Stimulated activated CD4-positive, alpha-beta T cell treated with anti-CD3 and anti-CD28 coated beads, Interleukin-1b, Interleukin-23, amount 100 ng/mL, for 1 hour (primary cell): ENCODE measurements at places on chromosomes 3 and 15.

DNA sequence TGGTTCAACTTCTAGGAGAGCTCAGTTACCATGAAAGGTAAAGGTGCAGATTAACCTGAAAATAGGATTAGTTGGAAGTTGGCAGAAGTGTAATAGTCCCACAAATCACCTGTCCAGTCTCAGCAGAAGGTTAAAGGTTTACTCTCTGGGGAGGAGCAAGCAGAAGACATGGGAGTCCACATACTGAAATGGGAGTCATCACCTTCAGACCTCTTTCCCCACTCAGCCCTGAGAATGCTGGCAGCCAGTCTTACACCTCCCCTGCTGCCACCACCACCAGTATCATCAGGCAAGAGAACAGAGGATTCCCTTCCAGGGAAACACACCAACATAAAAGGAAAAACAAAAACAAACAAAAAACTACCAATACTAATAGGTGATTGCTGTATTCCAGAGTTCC is 13.8 kb upstream of the PLA2G4D start:
- DNase-seq: no peak

DNA sequence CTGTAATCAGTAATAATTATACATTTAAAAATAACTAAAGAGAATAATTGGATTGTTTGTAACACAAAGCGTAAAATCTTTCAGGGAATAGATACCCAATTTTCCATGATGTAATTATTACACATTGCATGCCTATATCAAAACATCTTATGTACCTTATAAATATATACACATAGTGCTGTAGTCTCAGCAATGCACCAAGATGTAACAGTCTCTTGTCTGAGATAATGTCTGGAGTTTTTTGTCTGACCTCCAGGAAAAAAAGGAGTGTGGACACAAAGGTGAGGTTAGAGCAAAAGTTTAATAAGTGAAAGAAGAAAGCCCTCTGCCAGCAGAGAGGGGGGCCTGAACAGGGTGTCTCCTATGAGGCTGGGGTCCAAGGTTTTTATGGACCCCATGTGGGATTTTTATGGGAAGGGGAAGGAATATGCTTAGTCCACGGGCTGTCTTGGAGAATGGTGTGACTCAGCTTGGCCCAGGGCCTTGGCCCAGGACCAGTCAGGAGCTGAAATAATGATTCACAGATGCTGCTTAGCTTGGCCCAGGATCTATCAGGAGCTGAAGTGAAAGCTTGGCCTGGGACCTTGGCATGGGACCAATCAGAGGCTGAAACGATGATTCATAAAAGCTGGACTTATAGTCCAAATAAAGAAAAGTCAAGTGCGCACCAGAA is 545.0 kb downstream of the ZPLD1 start:
- DNase-seq: no peak

DNA sequence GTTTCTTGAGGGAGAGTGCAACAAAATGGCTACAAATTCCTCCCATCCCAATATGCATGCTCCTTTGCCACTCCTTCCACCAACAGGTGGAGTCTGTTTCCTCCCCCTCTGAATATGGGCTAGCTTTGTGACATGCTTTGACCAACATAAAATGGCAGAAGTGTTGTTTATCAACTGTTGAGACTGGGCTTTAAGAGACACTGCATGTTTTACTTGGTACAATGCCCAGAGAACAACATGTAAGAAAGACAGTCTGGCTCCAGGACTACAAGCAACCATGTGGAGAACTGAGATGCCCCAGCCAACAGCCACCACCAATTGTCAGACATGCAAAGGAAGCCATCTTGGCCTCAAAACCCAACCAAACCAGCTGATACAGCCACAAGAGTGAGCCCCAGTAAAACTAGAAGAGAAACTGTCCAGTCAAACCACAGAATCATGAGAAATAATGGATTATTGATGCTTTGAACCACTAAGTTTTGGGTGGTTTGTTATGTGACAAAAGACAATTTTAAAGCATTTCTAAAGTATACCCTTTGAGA is 40.5 kb downstream of the NUDT16 start:
- no peak for DNase-seq

DNA sequence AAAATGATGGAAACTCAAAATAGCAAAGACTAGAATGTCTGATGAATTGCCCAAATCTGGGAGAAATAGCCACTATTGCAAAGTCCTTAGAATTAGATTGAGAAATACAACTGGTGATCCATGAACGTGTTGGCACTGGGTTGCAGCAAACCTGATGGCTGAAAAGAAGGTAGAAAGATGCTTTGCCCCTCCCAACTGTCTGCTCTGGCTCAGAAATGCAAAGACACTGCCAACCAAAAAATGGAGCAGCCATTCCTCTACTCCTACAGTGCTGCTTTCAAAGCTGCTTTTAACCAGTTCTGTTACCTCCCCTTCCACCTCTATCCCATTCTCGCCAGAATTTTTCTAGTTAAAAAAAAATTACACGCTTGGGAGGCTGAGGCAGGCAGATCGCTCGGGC is 60.7 kb downstream of the CPA3 start:
- DNase-seq: no peak

GRCh38 chr3:8767667-8768363 is 1.6 kb downstream of the OXTR start:
- no peak for DNase-seq

DNA sequence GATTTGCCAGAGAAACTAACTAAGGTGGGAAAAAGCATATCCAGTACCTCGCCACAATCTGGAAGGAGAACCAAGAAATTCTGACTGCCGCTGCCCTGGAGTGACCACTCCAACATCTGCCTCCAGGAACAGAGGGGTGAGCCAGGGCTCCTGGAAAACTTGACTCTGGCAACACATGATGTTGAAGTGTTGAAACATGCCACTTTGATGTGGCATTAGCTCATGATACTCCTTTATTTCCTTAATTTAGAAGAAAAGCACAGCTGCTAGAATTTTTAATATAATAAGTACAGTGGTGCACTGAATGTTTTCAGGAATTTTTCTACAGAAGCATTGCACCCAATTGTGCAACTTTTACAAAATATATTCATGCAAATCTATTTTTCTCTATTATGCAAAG is 109.9 kb upstream of the BCL6 start:
- DNase-seq: no peak

DNA sequence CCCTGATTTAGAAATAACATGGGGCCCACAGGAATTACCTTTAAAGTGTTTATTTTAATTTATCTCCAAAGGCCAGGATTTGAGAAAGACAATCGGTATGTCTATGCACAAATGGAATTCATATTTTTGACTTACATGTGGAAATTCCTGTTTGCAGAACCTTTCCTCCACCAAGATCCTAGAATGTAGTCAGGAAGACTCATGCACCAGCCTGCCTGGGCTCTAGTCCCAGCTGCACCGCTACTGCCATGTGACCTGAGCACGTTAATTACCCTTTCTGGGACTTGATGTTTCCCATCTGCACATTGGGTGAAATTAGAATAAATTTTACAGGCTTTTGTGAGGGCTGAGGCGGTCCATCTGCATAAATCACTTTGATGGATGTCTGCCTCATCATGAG is 194.2 kb downstream of the ATP10A start:
- no peak for DNase-seq

- no peak for DNase-seq
Observed at GRCh38 chr15:44489464-44489863, 47.5 kb upstream of the EIF3J start.

GRCh38 chr15:63818629-63819028 is 15.1 kb downstream of the HERC1 start:
- no peak for DNase-seq

GRCh38 chr15:68608206-68608843 is 29.5 kb downstream of the CORO2B start:
- DNase-seq: no peak

DNA sequence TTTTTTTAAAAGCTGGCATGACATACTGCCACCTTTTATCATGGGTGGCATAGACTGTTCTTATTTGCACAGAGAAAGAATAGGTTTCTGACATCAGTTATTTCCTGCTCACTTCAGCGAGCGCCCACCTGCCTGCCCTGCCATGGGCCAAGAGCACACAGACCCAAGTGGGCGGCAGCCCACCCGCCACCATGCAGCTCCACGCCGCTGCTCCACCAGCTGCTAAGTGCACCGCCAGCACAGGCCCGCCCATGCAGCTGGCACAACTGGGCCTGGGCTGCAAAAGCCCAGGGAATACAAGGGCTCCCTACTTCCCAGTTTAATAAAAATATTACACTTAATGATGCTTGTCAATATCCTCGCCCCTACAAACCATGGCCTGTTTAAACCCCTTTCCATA is 15.4 kb downstream of the ZNF148 start:
- no peak for DNase-seq

DNA sequence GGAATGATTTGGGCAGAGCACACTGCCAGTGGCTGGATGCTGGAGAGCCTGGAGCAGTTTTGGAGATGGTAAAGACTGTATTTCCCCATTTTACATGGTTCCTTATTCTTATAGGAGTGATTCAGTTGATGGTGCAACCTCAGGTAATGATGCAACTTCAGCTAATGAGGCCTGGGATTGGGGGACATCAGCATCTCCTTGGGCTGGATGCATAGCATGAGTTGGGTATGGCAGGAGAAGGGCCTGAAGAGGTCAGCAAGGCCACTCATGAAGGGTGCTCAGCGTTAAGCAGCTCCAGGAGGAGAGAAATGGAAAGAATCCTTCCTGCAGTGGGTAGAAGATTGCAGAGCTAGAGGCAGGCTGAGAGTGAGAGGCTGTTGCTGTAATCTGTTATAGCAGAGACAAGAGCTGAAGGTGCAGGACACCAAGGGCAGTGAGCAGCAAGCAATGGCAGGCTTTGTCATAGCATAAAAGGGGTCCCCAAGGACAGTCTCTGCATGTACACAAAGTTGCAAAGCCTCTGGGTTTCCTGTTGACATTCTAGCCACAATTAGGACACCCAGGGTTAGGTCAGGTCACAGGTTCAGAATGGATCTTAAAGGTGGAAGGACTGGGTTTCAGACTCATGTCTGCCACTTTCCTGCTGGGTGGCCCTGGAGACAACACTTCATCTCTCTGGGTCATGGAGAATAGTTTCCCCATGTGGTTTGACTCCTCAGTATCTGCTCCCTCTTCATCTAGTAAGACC is 29.5 kb upstream of the SNRK start:
- no peak for DNase-seq

DNA sequence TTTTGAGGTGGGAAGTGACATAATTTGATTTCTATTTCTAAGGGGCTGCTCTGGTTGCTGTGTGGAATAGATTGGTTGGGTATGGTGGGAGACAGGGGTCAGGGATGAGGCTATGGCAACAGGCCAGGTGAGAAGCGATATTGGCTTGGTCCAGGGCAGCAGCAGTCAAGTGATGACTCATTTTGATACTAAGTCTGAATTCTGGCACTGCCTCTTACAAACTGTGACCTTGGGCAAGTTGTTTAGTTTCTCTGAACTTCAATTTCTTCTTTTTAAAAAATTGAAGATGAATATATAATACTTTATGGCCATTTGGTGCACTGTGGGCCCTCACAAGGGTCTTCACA is 40.4 kb upstream of the CLSTN2 start:
- DNase-seq: no peak

- no peak for DNase-seq
Observed at GRCh38 chr3:125054449-125055329, 1.1 kb downstream of the HEG1 start.

DNA sequence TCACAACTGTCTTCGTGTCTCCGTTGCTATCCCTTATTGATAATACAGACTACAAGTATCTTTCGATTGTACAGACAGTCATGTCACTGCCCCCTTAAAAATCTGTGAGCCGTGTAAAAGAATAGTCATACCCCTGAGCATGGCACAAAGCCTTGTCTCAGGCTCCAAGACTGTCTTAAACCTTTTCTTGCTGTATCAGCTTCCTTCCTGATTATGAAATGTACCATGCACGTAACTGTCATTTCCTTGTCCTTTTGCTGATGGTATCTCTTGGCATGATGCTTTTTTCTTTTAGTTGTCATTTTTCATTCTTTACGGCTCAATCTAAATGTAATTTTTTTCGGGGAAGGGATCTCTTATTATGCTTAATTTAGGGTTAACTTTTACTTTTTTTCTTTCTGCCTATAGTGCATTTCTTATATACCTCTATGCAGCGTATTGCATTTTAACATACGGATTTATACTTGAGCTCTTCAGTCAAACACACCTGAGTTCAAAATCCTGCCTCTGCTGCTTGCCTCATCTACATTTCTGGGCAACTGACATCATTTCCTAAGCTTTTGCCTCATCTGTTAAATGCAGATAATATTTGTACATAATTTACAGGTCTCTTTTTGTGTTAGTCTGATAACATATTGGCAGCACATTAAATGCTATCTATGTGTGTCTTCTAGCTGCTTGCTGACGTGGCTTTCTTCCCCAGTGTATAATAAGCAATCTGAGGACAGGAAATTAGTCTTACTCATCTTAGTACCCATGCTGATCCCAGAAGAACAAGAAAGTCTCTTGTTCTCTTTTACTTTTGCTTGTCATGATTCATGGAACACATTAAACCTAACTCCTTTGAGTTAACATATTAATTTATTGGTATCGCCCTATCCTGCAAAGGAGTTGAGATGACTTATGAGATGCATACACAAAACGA is 57.3 kb downstream of the ROBO2 start:
- no peak for DNase-seq

- no peak for DNase-seq
Observed at GRCh38 chr3:59611649-59612443, 562.0 kb upstream of the CFAP20DC start.

DNA sequence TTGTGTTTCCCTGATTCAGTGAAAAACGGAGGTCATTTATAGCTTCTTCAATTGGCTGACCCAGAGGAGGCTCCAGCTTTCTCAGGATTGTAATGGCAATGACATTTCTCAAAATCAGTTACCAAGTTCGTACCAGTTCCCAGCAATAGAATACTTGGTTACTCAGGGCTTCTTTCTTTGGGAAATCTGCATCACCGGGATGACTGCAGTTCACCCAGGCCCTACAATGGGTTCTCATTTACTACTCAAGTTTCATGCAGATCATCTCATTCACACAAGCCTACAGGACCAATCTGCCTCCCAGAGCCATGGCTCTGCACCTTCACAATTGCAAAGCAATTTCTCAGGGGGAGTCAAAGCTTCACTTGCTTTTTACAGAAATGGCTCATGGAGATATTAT is 109.6 kb downstream of the FHIT start:
- DNase-seq: no peak

- no peak for DNase-seq
Observed at GRCh38 chr3:29978036-29978435, 628.4 kb upstream of the TGFBR2 start.
